ENCODE measurements at places on chromosomes 6 and 20. TPM values are rescaled to one million over a fixed set of nuclear protein-coding genes. Genes with fewer than 3 reads are reported as not detected.

Gene IPCEF1
- total RNA-seq, result 132 TPM

Gene MOCS1
- total RNA-seq, result 1.5 TPM

Gene PSORS1C2
- total RNA-seq, result not detected

Gene BTBD3
- total RNA-seq, result 0.77 TPM

Gene MYCT1
- total RNA-seq, result 0.25 TPM

GRCh38 chr6:88490908-88491264 is 324.7 kb upstream of the CNR1 start:
- no peak overlapping the region for H3K4me3 ChIP-seq
- no peaks in the 10 kb centered on the region for H3K36me3 ChIP-seq
- H3K27me3 ChIP-seq, result peaks cover 2% of the 10 kb centered on the region
- H3K4me1 ChIP-seq, result no peaks in the 10 kb centered on the region
- no peak overlapping the region for H3K27ac ChIP-seq

DNA sequence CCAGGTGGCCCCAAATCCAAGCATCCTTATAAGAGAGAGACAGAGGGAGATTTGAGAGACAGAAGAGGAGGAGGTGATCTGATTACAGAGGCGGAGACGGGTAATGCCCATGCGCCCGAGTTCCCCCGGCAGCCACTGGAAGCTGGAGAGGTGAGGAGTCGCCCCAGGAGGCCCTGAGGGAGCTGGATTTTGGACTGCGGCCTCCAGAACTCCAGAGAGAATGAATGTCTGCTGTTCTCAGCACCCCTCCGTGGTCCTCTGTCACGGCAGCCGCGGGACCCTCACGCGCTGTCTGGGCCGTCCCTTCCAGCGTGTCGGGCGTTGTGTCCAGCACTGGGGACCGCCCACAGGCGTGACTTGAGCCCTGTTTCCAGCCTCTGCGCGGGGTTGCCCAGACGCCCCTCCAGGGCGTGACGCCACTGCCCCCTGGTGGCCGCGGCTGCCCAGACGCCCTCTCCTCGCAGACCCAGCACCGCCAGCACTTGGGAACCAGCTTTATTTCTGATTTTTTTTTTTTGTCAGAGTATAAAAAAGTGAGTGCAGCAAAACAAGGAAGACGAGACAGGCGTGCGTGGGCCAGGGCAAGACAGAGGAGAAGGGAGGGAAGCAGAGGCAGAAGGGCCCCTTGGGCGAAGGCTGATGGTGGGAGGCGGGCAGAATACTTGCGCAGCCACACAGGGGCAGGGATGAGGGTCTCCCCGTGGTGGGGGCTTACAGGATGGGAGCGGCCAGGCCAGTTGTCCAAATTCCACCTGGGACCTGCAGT is 4.1 kb upstream of the ZNF512B start:
- H3K27me3 ChIP-seq, result peaks cover 4% of the 10 kb centered on the region
- no peak overlapping the region for H3K4me3 ChIP-seq
- peaks cover 17% of the 10 kb centered on the region for H3K4me1 ChIP-seq
- no peak overlapping the region for H3K27ac ChIP-seq

DNA sequence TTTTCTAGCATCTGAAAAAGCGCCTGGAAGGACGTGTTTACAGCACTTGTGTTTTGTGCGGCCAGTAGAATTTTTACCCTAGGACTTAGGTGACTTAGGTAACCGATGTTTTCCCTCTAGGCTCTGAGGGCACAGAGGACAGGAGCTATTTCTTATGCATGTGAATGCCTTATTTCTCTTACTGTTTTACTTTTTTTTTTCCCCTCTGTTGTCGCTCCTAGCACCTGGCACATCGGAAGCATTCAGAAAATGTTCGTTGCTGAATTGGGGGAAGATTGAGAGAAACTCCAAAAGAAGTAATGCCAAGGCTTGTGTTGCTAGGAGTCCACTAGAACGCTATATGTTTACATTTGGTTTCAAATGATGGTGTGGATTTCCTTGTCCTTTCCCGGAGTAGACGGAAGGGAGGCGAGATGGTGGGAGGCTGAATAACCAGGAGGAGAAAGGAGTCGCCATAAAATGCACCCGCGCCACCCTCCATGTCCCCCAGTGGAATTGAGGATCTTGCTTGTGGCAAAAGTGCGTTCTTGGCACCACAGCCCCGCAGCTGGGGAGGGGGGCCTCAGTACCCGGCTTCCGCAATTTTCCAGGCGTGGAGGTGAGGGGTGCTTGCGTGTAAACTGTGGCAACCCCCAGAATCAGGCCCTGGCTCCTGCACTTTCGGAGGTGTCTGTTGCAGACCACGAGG is 6.9 kb downstream of the OLIG3 start:
- peaks cover 46% of the 10 kb centered on the region for H3K27me3 ChIP-seq
- H3K36me3 ChIP-seq, result no peaks in the 10 kb centered on the region
- no peak overlapping the region for H3K4me3 ChIP-seq
- no peak for DNase-seq
- peaks cover 11% of the 10 kb centered on the region for H3K4me1 ChIP-seq
- H3K27ac ChIP-seq, result no peak overlapping the region

- H3K4me1 ChIP-seq, result no peaks in the 10 kb centered on the region
- DNase-seq, result no peak
- H3K27me3 ChIP-seq, result no peaks in the 10 kb centered on the region
- H3K36me3 ChIP-seq, result no peaks in the 10 kb centered on the region
- no peak within 1 kb of the TSS for H3K27ac ChIP-seq
Measured at GRCh38 chr20:31257364-31257763, at the start of gene DEFB115. DEFB115 (plus strand) TSS chr20:31257664; CDS start chr20:31257664, 0 bp downstream.

DNA sequence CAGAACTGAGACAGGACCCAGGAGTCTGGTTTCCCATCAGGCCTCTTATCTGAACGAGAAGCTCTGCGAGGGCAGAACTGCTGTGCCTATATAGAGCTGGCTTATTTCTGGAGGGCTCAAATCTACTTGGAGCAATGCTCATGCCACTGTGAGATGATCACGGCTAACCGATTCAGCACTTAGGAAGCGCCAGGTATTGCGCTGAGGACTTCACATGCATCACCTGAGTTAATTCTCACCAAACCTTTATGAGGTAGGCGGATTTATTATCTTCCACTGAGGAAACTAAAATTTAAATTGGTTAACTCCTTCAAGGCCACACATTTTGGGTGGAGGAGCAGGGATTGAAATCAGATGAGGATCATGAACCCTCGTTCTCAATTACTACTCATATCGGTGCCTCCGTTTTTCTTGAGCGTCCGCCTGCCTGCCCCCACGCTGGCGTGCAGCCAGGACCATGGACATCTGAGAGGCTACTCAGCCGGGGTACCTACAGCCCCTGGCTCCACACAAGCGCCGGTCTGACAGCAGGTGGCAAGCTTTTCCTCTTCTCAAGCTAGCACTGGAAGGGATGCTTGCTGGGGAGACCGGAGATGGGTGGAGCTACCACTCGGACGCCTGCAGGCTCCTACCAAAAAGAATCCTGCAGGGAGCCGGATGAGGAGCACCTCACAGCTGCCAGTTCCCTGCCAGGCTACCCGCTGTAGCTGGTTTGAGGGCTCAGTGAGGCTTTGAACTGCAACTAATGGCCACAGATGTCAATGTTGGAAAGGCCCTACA is 1.0 kb upstream of the PCIF1 start:
- peak; percentile 31 for DNase-seq
- peak overlapping the region; percentile 99 for H3K27ac ChIP-seq
- H3K4me3 ChIP-seq, result peak overlapping the region; percentile 100
- no peaks in the 10 kb centered on the region for H3K27me3 ChIP-seq
- H3K4me1 ChIP-seq, result peaks cover 32% of the 10 kb centered on the region

DNA sequence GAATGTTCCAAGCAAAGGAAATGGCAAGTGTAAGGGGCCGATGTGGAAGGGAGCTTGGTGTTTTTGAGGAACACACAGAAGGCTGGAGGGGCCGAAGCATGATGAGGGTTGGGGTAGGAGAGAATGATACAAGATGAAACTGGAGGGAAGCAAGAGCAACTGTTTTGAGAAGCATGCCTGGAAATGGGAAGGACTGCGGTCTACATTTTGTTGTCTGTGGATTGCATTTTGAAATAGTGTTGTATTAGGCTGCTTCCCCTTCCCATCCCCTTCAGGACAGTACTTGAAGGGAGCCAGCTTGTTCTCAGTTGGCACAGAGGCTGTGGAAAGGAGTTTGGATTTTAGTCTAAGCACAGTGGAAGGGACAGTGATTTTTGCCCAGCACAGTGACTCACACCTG is 2.2 kb downstream of the TM9SF4 start:
- no peak overlapping the region for H3K27ac ChIP-seq
- no peaks in the 10 kb centered on the region for H3K27me3 ChIP-seq
- H3K4me3 ChIP-seq, result no peak overlapping the region
- peaks cover 29% of the 10 kb centered on the region for H3K4me1 ChIP-seq
- peaks cover 7% of the 10 kb centered on the region for H3K36me3 ChIP-seq
- no peak for DNase-seq

DNA sequence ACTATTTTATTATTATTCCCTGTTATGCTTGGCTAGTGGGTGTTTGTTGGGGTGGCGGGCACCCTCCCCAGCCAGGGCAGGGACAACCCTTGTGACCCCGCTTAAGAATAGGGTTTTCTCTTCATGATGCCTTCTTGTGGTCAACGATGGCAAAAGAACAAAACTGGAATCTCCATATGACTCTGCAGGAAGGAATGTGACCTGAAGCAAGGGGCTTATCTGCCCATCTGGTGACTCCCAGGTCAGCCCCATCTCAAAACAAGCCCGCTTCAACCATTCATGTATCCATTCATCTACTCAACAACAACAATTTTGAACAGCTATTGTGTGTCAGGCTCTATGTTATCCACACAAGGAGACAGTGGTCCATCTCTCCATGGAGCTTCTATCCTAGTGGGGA is 30.9 kb upstream of the TGM6 start:
- no peaks in the 10 kb centered on the region for H3K36me3 ChIP-seq
- DNase-seq, result no peak
- no peak overlapping the region for H3K27ac ChIP-seq
- peaks cover 7% of the 10 kb centered on the region for H3K4me1 ChIP-seq
- peaks cover 11% of the 10 kb centered on the region for H3K27me3 ChIP-seq

DNA sequence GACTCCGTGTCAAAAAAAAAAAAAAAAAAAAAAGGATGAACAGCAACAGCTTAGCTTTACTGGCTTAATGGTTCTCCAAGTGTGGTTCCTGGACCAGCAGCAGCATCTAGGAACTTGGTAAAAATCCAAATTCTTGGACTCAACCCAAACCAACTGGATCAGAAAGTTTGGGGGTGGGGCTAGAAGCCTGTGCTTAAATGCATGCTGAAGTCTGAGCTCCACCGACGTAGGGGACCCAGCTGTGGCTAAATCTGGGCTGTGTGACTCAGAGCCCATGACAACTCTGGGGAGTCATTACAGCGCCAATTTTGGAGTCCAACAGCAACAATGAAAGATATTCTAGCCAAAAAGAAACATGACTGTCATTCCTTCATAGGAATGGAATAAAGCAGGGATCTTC is 13.6 kb upstream of the CHD6 start:
- no peak for DNase-seq
- no peaks in the 10 kb centered on the region for H3K36me3 ChIP-seq
- H3K27me3 ChIP-seq, result peaks cover 3% of the 10 kb centered on the region
- no peak overlapping the region for H3K4me3 ChIP-seq
- H3K27ac ChIP-seq, result no peak overlapping the region

DNA sequence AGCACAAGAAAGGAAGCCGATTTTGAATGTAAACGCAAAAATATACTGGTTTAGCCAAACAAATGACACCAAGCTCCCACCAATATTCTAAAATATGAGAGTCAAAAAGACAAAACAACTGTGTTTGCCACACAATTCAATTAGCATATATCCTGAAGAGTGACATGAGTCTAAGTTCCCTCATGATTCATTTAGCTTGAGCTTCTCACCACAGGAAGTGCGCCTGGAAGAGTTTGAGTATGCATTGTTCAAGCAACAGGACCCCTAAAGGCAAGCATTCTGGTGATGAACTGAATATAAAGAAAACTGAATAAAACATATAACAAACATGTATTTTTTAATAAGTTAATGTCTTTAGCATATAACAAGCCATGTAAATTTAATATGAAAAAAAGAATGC is 115.2 kb upstream of the RUNX2 start:
- H3K4me1 ChIP-seq, result no peaks in the 10 kb centered on the region
- H3K27me3 ChIP-seq, result no peaks in the 10 kb centered on the region
- no peak overlapping the region for H3K27ac ChIP-seq
- DNase-seq, result no peak
- H3K4me3 ChIP-seq, result no peak overlapping the region

GRCh38 chr6:31597006-31597405 is 4.2 kb upstream of the NCR3 start:
- peak overlapping the region; percentile 9 for H3K27ac ChIP-seq
- DNase-seq, result peak; percentile 59
- no peak overlapping the region for H3K4me3 ChIP-seq
- no peaks in the 10 kb centered on the region for H3K27me3 ChIP-seq
- peaks cover 64% of the 10 kb centered on the region for H3K4me1 ChIP-seq

DNA sequence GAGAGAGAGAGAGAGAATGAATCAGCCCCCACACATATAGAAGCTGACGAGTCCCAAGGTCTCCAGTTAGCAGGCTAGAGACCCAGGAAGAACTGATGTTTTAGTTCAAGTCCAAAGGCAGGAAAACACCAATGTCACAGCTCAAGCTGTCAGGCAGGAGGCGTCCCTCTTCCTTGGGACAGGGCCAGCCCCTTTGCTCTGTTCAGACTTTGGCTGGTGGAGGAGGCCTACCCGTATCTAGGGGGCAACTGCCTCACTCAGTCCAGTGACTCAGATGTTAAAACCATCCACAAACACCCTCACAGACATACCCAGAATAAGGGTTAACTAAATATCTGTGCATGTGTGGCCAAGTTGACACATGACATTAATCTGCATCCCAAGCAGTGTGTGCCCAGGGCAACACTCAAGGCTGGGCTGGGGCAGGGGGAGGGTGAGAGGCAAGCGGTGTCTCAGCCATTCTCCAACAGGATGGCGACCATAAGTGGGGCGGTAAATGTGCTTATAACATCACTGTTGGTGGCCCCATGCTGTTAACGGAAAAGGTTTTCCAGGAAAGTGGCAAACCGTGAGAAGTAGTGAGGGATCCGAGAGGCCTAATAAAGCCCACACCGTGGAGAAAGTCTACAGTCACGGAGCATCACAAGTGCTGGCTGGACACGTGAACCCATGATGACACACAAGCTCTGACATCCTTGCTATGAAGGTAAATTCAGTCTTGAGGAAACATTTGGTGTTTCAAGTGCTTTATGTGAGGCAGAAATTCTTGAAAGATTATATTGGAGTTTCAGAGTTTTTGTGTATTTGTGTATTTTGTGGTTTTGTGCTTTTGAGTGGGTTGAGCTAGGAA is 28.1 kb downstream of the RAMACL start:
- no peaks in the 10 kb centered on the region for H3K36me3 ChIP-seq
- no peak overlapping the region for H3K27ac ChIP-seq
- H3K4me1 ChIP-seq, result peaks cover 4% of the 10 kb centered on the region
- H3K27me3 ChIP-seq, result peaks cover 10% of the 10 kb centered on the region

GRCh38 chr6:145374570-145374969 is 360.8 kb downstream of the EPM2A start:
- no peaks in the 10 kb centered on the region for H3K4me1 ChIP-seq
- H3K27me3 ChIP-seq, result peaks cover 5% of the 10 kb centered on the region
- no peak for DNase-seq
- no peak overlapping the region for H3K27ac ChIP-seq
- no peaks in the 10 kb centered on the region for H3K36me3 ChIP-seq
